Dermis microvascular lymphatic vessel endothelial cell (primary cell): ENCODE measurements at places on chromosomes 7 and 10.

DNA sequence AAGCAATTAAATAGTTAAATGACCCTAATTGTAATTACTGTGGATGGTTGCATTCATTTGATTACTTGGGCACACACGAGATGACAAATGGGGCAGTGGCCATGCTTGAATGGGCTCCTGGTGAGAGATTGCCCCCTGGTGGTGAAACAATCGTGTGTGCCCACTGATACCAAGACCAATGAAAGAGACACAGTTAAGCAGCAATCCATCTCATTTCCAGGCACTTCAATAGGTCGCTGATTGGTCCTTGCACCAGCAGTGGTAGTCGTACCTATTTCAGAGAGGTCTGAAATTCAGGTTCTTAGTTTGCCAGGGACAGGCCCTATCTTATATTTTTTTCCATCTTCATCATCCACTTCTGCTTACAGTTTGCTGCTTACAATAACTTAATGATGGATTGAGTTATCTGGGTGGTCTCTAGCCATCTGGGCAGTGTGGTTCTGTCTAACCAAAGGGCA is 8.3 kb downstream of the PCBD1 start:
- DNase-seq, result peak; percentile 87

- DNase-seq, result no peak
Measured at GRCh38 chr10:61765176-61766087, 102.7 kb downstream of the CABCOCO1 start.

DNA sequence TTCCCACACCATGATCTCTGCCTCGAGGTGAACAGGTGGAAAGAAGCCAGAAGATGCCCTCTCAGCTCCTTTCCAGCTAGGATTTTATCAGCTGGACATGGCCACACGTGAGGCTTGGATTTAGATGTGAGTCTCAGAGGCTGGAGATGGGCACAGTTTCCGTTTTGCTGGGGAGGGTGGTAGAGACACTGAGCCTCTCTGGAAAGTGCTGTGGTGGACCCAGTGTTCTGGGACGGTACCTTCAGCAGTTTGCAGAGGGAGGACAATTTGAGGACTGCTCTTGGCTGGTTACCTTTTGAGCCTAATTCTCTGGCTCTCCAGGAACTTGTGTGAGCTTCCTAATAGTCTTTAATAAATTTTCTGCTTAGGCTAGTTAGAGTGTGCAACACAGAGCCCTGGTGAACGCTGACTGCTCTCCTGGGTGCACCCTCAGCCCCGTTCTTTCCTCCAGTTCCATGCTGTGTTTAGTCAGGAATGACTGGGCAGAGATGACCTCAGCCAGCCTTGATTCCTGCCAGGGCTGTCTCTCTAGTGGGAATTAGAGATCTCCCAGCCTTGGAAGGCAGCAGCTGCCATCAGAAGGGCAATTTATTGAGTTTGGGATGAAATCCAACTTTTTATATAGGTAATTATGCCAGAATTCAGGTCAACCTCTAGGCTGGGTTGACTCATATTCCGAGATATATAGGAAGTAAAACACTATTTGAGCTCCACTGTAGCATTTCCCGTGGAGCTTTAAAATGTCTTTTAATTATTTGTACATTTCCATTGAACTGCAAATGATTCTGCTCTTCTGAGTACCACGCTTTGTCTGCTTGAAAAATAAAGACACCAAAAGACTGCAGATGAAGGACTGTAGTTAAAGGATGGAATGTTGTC is 103.9 kb downstream of the GATA3 start:
- DNase-seq, result no peak

GRCh38 chr10:71675295-71675970 is 44.1 kb downstream of the C10orf105 start:
- DNase-seq, result no peak

DNA sequence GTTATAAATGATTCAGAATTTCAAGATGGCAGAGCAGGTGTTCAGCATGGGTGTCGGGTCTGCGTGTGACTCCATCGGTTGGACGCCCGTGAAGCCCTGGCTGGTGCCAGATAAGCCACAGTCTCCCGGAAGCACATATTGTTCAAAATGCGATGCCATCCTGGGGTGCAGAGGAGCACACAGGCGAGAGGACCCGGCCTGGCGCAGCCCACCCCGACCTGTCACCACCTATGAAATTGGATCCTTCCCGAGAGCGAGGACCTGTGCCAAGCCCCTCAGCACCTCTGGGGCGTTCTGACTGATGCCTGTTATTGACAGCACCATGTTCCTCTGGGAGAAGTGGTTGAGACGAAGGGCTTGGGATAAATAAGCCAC is 110.1 kb downstream of the ACTR3B start:
- no peak for DNase-seq

DNA sequence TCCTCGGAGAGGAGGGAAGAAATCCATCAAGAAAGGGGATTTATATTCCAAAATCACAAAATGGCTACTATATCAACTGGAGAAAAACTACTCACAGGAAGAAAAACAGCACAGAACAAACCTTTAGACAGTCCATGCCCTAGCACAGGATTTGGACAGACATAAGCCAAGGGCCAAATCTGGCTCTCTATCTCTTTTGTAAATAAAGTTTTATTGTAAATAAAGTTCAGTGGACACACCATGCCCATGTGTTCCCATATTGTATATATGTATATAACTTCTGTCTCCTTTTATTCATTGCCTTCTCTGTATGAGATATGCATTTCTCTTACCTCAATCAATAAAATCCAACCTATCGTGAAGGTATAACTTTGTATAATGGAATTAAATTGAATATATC is 742.8 kb upstream of the LRRTM3 start:
- no peak for DNase-seq

GRCh38 chr7:93715234-93715633 is 140.7 kb upstream of the CALCR start:
- DNase-seq, result peak; percentile 23

GRCh38 chr7:87833130-87833529 is 43.0 kb downstream of the SLC25A40 start:
- no peak for DNase-seq

GRCh38 chr10:119333146-119333792 is 125.9 kb downstream of the GRK5 start:
- no peak for DNase-seq

DNA sequence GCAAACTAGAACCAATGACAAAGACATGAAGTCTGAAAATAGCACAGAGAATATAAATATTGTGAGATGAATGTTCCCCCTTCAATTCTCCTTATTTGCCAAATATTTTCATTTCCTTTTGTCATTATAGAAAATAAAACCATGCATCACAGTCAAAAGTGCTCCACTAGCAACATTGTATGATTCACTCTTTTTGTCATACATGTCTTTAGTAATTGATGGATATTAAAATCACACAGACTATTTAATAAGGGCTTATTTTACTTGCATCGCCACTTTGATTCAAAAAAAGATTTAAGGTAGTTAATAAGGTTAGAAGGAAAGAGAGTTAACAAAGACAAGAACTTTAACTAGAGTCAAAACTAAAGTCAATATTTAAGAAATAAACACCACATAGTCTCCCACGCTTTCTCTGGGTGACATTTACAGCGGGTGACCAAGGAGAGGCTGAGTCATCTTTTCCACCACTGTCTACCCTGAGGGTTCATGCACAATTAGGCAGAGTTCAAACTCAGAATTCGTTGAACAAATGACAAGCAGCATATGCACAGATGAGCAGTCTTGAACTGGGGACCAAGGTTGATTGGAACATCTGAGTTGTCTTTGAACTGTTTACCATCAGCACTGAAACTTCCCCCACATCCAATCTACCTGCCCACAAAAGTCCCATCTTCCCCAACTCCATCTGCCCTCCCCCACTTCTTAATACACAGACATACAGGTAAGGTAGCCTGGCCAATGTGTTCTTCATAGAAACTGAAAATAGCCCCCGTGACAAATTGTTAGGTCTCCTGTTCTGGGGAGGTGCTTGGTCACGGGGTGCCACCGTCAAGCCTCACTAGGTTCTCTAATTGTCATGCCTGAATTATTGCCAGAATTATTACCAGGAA is 42.5 kb downstream of the C7orf25 start:
- no peak for DNase-seq

DNA sequence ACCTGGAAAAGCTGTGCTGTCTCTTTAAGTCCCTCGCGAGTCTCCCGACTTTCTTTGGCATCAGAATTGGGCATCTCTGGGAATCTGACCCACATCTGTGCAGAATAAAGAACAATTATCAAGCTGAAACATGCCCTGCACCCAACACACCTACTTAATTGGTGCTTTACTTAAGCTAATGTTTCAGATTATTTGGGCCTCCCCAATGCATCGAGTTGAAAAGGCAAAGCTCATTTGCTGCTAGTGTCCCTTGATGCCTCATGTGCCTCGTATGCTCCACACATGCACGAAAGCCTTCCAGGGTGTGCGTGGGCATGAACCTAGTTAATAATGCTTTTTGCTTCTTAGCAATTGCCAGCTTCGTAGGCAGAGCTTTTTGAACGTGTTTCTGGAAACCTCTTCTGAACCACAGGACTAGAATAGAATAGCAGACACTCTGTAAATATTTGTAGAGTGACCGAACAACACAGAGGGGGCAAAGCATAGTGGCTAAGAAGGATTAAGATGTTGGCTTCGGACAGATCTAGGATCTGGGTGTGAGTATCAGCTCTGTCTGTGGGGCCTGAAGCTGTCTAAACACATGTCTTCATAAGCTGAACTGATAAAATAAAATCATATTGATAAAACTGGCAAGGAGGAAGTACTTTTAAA is 26.7 kb upstream of the FGFR2 start:
- DNase-seq, result no peak

DNA sequence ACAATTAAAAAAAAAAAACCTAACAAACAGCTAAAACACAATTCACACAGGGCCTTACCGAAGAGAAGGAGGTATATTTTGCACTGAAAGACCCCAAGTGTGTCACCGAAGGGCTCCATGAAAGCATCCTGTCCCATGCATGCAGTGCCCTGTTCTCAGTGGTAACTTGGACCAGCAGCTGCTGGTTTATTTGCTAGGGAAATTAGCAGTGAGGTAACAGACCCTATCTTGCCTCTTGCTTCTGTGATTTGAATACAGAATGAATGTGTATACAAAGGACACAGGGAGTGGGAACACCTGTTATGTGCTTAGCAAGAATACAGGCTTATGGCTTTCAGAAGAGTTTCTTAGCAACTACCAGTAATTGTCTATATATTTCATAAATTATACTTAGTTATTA is at the start of gene HEPACAM2:
Gene HEPACAM2, minus strand, starts transcription at position 160 of the 400 bp plus-strand sequence.
- DNase-seq, result no peak

DNA sequence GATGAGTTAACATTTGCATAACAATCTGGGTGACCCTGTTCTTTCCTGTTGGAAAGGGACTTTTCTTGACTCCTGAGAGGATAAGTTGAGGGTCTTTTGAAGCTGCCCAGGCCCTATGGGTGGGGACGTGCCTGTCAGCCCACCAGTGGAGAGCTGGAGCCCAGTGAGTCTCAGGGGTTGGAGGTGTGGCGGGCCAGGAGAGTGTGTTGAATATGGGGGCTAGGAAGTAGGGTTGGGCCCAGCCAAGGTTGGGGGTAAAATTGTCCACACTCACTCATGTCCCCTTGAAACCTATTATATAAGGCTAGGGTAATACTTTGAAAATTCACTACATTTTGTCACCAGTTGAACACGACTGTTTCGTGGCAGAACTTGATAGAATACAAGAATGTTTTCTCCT is 17.9 kb upstream of the KAT6B start:
- DNase-seq, result no peak

DNA sequence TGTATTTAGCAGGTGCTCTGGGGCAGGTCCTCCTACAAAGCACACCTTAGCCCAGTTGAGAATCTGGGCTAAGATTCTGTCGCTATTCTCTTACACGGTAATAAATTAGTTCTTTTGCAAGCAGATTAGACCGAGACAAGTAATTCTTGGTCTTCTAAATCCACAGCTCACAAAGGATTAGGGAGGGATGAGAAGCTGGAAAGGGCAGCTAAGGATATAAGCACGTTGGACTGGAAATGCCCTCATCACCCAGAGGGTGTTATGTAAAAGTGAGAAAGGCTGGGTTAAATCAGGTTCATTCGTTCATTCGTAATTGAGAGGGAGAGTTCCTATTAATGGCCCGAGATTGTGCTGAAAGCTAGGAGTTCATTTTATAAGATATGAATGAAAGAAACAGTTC is 41.8 kb downstream of the PFKFB3 start:
- DNase-seq, result no peak

DNA sequence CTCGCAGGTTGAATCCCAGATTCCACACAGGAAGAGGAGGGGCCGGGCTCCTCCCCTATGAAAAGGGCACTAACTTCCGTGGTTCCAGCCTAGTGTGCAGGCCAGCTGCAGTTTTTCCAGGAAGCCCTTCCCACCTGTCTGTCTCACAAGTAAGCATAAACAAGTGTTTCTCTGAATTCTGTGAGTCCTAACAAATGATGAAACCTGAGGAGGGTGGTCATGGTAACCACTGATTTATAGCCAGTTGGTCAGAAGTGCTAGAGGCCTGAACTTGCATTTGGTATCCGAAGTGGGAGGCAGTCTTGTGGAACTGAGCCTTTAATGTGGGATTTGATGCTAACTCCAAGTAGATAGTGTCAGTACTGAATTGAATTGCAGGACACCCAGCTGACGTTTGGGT is 54.7 kb upstream of the STEAP4 start:
- DNase-seq, result no peak

GRCh38 chr10:119478811-119479341 is 63.6 kb downstream of the RGS10 start:
- DNase-seq, result no peak

DNA sequence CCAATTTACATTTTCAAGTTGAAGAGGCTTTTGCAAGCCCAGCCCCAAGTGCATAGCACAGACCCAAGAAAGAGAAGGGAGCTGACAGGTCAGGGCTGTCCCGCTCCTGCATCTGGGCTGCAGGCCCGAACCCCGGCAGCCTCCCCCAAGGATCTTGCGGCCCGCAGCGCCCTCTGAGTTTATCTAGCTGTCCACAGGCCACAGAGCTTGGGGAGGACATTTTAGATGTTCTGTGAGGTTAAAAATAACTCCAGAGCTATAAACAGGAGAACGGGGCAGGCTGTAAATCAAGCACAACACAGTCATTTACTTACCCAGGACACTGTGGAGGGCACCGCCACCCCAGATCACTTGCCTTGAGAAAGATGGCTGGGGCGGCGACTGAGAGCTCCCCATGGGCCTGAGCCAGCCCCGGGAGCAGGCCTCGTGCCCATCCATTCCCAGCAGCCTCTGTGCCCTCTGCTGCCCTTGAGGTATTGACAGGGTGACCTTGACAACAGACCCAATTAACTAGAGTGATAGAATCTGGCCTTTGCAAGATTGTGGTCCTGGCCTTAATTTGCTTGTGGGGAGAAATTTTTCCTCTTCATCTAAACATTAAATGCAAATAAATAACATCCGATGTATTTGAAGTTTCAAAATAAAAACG is 563.0 kb downstream of the TCERG1L start:
- DNase-seq, result no peak

GRCh38 chr7:105204520-105204919 is 184.2 kb downstream of the SRPK2 start:
- no peak for DNase-seq

- DNase-seq, result peak; percentile 70
Measured at GRCh38 chr7:5692112-5692844, 89.2 kb downstream of the RNF216 start.

GRCh38 chr10:75922435-75922834 is 491.0 kb downstream of the LRMDA start:
- DNase-seq, result no peak

GRCh38 chr10:61000769-61001730 is 57.1 kb upstream of the RHOBTB1 start:
- peak; percentile 35 for DNase-seq

GRCh38 chr10:109774121-109774440 is 149.2 kb downstream of the XPNPEP1 start:
- DNase-seq, result no peak
